Hindlimb muscle (tissue), 1 donor: ENCODE measurements at places on chromosomes 6 and 20. TPM values are rescaled to one million over a fixed set of nuclear protein-coding genes. Genes with fewer than 3 reads are reported as not detected.
A peak's percentile ranks its signal among the peaks of the same experiment; 100 is the strongest.

Gene LY6G6C
- polyA plus RNA-seq: 0.28 TPM

DNA sequence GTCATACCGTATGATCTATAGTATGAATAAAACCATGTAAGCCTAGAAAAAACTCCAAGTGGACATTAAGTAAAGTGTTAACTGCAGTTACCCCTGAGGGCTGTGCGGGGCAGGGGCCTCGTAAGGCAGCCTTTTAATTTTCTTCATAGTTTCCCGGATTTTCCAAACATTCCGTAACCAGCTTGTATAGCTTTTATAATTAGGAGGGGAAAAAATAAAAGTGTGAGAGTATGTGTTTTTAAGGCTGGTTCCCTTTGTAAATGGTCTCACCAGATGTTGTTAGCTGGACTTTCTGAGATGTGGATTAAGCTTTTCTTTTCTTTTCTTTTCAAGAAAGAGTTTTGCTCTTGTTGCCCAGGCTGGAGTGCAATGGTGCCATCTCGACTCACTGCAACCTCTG is 7.0 kb downstream of the KIAA1755 start:
- DNase-seq: no peak

DNA sequence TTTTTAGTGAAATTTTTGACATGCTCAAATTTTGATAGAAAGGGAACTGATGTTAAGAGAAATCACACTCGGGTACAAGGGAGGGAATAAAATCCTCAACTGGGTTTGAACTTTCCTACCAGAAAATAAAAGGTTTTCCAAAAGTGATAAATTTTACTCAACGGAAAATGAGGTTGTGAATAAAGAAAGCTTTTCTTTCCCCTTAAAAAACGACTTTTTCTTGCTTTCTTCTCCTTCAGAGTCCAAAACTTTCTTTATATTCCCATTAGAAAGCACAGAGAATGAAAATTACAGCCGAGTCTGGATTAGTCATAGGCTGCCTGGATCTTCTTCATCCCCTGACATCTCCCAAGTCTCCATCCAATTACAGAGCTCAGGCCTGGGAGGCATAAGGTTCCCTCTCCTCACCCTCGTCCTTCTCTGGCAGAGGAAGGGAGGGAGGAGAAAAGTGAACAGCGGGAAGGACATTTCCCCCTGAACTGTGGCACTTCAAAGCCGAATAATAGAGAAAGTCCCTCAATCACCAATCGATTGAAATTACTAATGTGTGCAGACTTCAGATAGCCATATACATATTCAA is 28.1 kb upstream of the QKI start:
- peak; percentile 27 for DNase-seq

DNA sequence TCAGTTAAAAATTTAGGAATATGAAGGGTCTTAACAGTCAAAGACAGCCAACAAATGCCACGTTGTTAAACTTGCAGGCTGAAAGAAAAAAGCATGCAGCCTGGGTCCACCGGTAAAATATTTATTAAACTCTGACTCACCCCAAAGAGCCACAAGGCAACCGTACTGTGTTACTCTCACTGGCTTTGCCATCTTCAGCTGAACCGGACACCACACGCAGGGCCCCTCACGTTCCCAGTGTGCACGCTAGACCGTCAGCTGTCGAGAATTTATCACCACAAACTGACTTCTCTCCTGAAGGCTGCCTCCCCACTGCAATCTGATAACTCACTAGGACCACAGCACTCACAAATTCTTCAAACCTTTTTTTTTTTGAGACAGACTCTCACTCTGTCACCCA is 30.7 kb downstream of the HUS1B start:
- DNase-seq: no peak
